ENCODE measurements at places on chromosomes 7 and 10.

DNA sequence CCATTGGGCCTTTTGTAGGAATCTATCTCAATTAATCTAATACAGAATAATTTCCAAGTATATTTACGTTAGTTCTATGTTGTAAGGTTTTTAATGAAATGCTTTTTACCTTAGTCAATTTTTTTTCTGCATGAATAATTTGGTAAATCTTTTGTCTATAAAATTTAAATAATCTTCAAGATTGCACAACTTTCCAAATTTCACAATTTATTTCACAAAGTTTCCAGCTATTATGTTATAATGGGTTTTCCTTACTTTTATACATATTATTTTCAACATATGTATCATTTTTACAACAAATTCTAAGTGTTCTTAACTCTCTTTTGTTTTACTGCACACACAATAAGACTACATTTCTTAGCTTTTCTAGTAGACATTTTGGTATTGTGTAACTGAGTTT is 470.7 kb downstream of the ETV1 start:
- no peak for DNase-seq

DNA sequence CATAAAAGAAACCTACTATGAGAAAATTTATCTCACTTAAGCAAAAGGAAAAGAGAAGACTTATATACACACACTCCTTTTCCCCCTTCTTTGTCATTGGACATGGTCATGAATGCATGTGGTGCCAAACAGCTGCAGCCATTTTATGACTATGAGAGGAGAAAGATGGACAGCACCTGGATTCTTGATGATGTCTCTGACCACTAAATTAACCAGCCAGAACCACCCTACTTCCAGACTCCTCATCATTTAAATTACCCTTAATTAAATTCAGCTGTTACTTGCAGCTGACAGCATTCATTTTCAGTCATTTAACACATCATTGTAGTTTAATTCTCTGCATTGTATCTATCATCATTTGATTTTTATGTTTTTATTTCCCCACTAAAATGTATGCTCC is 379.0 kb upstream of the HPS1 start:
- DNase-seq: no peak

DNA sequence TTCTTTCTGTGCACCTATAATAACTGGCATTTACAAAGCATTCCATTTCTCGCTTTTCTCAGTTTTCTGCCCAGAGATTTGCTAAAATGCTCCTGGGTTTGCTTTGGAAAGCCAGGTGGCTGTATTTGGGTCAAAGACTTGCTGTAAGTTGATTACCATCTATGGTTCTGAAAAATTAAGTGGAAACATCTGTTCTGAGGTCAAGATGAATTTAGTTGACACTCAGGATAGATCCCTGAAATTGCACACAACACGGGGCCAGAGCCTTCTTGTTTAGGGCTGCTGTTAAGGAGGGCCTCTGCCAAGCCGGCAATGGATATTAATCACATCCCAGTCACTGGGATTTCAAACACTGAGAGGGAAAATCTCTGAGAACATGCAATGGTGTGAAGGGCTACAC is 111.6 kb upstream of the GLI3 start:
- no peak for DNase-seq

DNA sequence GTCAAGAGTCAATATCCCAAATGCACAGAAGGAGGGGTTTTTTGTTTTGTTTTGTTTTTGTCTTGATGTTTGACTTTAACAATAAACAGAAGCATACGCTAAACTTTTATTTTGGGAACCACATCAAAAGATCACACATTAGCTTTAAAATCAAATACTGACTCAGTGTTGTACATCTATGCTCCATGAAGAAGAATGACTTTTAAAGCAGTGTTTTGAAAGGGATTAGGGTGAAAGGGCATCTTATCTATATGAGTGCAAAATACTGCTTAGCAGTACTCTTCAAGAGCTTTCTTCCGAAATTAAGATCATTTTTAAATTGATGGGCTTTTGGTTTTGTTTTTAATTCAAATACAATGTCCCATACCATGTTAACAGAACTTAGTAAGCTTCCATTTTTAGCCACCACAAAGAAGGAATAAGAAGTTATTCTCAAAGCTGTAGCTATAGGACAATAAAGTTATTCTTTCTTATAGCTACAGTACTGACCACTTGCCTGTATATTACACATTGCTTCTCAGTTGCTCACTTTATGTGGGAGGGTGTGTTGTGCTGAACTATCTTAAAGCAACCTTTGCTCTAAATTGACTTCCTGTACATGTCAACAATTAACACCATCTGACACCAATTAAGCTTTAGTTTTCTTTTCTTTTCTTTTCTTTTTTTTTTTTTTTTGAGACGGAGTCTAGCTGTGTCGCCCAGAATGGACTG is 144.3 kb upstream of the KAT6B start:
- no peak for DNase-seq

- no peak for DNase-seq
These were observed 19.0 kb upstream of the ELFN1 start for GRCh38 chr7:1651031-1651446.

- DNase-seq: no peak
These were observed 81.9 kb downstream of the CREM start for GRCh38 chr10:35208536-35208935.

DNA sequence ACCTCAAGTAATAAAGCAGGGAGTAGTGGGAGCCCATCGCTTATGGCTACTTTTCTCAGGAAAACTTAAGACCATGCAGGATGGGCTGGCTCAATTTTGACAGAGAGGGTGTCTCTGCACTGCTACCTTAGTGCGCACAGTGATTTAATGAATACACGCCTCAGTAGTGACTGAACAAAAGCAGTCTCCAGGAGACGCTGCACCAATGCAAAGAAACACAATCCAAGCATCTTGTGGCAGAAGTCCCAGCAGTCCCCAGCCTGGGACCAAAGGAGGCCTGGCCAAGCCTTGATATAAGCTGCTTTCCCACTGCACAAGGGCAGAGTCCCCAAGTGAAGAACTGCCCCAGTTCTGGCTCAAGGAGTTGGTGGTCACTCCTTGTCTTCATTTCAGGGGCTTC is 368.9 kb downstream of the KCNMA1 start:
- no peak for DNase-seq

DNA sequence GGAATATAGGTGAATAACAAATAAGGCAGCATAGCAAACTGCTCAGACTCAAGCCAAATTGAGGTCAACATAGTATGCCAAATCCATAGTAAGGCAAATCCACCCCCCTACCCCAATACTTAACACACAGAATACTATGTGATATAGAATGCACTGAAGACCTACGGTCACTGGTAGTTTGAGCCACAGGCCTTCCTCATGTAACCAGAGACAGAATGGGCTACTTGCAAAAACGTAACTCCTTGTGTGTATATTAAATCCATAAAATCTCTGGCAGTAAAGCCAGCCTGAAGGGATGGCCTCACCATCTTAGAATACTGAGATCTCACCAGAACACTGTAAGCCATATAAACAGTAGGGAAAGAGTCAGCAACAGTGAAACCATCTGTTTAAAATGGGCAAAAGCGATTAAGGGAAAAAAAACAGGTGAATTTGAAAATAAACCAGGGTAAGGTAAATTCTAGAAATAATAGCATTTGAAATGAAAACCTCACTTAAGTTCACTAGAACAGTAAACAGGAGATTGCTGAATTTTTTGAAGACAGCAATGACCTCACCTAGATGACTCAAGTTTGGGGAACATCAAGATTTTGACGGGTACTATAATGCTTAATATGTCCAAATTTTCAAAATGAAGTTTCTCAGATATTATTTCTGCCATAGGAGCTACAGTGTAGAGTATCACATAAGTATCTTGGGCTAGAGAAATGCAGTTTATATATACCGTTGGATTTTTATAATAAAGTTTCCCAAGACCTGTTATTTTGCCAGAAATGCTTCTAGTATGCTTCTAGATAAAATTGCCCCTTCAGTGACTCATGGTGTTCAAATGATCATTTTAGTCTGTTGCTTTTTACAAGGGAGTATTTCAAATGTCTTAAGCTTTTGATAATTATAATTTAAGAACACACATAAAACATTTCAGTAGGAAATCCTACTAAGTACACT is 13.9 kb downstream of the HNRNPA2B1 start:
- no peak for DNase-seq

DNA sequence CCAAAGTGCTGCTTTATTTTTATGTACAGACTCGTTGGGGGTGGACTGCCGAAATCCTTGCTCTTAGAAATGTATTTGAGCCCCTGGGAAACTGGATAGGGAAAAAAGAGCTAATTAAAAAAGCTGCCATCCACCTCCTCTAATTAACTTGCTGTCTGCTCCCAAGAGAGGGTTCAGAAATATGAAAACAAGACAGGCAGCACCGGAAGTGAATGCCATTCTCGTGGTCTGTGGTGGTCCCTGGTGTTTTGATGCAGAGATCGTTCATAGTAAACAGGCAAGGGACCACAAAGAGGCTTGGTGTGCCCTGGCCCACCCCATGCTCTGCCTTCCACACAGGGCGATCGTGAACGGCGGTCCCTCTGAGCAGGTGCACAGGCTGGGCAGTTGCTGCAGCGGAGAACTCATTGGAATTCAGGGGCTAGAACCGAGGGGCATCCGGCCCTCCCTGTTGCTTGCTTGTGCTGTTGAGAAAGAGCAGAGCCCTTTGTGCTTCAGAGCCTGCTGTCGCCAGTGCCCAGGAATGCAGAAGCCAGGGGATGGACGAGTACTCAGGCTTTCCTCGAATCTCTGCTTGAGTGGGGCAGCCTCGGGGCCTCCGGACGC is 79.1 kb upstream of the BTBD16 start:
- DNase-seq: no peak

DNA sequence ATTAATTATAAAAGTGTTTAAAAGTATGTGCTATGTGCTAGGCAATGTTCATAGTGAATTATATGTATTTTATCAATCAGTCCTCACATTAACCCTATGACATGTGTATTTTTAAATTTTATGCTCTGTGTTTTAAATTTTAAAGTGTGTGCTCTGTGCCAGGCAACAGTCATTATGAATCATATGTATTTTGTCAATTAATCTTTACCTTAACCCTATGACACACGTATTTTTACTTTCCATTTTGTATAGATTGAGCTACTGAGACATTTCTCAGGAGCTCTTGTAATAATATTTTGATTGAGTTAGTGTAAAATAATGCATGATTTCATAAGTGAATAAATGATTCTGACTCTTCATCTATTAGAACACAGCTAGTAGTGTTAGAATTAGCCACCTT is 117.8 kb downstream of the THSD7A start:
- DNase-seq: no peak

- no peak for DNase-seq
These were observed 28.0 kb downstream of the MICU1 start for GRCh38 chr10:72597897-72598296.

DNA sequence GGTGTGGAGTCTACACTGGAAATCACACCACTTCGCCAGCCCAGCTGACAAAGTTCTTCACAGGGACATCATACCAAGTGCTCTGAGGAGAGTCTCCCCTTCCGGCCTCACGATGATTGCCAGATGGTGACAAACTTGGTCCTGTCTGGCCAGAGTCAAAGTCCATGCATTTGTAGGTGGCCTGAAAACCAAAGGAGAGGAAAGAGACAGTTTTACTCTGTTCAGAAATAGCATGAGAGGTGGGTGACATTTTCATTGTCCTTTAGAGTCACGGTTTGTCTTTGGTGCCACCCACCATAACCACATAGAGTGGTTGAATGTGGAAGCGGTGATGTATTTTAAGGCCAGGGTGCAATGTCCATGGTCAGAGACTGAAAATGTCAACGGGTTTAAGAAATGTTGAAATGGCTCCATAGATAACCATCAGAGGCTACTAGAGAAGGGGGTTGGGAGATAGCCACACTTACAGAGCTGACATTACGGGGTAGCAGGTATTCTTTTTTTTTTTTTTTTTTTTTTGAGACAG is 33.0 kb downstream of the BTBD16 start:
- DNase-seq: peak; percentile 77

GRCh38 chr7:143967398-143967797 is 12.8 kb downstream of the OR2F1 start:
- no peak for DNase-seq

Measured in vagina (tissue), 2 donors.